Activated T-cell treated with anti-CD3 and anti-CD28 coated beads for 4 hours (primary cell): ENCODE measurements at places on chromosomes 12 and 14.

GRCh38 chr12:52427083-52427482 lies 7.1 kb downstream of the KRT75 start:
- no peak for DNase-seq

DNA sequence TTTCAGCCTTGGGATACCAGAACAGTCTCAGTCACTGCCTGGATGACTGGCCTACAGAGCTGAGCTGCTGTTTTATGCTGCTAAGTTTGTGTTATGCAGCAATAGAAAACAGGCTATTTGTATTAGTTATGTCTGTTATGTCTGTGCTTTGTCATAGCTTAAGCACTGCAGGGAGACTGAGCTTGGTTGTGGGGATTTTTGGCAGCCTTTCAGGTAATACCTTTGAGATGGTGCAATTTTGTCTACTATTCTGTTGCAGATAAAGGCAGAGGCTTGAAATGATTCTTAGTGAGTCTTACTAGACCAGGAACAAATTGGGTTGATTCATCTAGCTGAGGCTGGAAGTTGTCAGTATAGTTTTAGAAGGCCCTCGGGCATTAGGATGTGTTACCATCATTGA lies 201.3 kb upstream of the RBM19 start:
- DNase-seq, result no peak

DNA sequence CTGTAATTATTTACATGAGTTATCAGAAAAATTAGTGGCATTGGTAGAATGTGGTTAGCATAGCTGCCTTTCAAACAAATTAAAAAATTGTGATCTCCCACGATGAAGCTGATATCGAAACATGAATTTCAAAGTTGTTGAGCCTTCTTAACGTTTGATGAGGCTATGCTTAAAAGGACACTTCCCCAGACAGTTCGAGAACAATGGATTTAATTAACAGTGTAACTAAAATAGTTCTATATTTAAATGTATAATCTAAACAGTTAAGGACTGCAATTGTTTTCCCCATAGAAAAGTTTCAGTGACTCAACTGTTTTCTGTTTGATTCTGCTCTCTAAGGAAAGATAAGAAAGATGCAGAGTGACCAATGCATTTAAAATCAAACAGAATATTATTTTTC lies 1.6 kb downstream of the CLEC2B start:
- no peak for DNase-seq

- no peak for DNase-seq
Observed at GRCh38 chr12:104964167-104964855, 6.2 kb upstream of the SLC41A2 start.

DNA sequence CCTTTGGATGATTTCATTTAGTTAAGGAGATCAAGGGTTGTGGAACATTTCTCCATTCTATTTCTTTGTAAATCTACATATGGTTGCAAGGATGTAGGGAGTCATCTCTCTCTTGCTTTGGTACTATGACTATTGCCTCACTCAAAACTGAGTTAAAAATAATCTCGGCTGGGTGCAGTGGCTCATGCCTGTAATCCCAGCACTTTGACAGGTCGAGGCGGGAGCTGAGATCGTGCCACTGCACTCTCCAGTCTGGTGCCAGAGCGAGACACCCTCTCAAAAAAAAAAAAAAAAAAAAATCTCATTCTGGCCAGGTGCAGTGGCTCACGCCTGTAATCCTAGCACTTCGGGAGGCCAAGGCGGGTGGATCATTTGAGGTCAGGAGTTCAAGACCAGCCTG lies 24.8 kb upstream of the PPM1H start:
- DNase-seq, result no peak

DNA sequence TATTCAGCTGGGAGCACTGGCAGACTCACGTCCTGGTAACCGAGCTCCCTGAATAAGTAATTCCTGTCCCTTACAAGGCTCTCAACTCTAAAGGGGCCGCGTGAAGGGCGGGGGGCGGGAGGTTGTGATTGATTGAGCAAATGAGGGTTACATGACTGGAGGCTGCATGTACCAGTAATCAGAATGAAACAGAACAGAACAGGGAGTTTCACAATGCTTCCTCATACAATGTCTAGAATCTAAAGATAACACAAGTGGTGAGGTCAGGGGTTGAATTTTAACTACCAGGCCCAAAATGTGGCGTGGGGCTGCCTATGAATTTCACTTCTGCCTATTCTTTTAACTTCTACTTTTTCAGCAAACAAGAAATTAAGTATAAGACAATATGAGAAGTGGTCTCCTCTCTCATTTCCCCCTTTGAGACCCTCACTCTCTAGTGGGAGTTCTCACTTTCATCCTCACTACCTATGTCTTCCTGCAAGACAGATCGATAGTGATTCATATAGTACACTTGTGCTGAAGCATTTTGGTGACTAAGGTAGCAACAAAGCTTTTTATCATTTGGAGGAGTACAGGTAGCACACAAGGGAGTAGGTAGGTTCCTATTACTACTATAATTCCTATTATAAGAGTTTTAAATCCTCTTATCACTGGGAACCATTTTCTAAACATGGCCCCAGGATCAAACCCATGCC lies 239.8 kb downstream of the KTN1 start:
- DNase-seq, result no peak

DNA sequence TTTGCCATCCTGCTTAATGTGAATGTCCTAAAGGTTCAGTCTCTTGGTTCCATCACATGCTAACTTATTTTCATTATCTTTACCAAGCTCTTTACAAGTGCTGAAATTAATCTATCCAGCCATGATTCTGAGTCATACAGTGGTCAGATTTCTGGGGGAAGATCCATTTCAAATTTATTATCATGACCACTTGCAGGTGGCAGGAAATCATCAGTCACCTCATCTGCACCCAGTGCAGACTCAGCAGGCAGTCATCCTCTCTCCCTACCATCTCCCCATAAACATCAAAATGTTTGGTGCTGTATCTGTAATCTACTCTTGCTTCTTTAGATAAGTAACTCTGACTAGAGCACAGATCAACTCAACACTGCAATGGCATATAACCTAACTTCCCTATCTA lies 23.5 kb downstream of the ATG14 start:
- no peak for DNase-seq

DNA sequence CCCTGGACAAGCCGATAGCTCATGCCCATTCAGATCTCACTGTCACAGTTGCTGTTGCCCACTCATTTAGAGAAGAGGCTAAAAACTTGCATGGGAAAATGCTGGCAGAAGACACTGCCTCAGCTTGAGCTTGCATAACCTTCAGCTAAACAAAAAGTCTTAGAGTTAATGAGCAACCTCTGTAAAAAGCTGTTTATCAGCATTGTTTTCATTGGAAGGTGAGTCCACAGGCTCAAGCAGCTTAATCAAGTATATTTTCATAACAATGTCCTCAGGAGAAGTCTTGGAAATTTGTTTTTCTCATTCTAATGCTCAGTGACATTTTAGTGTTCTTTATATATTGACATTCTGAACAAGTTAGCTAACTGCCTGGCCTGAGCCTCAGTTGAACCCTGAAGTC lies 872.9 kb downstream of the TMTC2 start:
- DNase-seq, result no peak
